ENCODE measurements at places on chromosomes 2 and 18.
A peak's percentile ranks its signal among the peaks of the same experiment; 100 is the strongest.

DNA sequence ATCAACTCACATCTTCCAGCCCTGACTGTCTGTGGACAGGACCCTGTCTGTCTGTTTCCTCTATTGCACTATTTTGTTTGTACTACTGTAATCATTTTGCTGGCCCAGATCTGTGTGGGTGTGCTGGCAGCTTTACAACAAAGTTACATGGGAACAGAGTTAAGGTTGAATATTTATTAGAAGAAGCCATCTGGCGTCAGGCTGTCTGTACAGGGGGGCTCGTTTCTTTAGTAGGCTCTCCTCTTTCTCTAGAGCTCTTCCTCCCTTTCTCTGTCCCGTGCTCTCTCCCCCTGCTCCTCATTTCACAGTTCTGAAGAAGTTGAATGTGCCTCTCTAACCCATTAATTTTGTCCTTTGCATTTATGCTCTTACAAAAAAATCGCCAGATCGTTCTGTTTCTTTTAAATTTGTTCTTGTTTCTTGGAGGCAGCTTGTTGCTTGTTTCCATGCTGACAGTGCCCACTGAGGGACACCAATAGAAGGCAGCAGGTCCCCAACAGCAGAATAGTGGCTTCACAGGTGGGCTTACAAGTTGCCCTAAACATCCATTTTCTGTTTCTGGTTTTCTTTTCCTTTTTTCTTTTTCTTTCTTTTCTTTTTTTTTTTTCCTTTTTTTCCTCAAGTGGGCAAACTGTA is 315.2 kb upstream of the ZEB2 start:
- peak; percentile 63 for DNase-seq

- peak; percentile 80 for DNase-seq
Observed at GRCh38 chr2:238728330-238729260, 119.3 kb upstream of the TWIST2 start.

DNA sequence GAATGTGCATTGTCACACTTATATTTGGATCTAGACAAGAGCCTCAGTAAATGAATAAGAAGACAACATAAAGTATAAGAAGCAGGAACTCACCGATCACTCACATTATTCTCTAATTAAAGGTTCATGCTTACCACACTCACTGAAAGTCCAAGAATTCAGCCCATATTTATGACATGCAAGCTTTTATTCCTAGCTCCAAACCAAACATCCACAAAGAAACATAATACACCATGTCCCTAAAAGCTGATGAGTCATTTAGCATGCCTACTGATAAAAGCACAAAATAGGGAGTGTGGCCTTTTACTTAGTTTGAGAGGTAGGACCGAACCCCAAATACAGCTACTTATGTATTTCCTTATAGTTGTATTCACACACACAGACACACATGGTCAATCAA is 1094.6 kb upstream of the CDH2 start:
- no peak for DNase-seq

DNA sequence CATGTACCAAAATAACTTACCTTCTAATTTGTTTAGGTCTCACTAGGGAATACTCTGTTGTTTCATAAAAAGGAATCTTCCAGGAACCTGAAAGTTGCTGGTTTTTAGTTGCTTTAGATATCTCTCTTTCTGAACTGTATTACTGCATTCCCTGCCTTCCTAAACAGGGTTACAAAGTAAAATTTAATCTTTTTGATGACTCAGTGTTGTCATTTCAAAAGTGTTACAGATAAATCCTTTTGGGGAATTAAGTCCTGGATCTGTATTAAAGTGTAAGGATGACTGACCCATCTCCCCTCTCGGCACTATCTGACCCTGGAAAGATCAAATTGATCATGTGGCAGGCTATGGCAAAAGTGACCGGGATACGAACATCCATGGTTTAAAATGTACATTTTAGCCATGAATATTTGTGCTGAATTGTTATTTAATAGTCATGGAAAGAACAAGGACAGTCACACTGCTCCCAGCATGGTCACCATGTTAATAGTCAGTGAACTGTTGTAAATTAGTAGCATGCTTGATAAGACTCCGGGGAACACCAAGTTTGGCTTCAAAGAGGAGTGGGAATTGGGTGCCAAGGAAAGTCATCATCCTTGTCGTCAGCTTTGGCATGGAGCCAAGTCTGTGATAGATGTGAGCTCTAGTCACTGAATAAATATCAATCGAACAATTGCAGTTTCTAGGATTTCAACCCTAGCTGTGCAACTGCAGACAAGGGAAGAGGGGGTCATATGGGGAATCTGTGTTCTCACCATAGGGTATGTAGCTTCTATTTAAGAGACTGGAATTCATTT is 4.2 kb downstream of the PLEKHA3 start:
- DNase-seq: no peak

DNA sequence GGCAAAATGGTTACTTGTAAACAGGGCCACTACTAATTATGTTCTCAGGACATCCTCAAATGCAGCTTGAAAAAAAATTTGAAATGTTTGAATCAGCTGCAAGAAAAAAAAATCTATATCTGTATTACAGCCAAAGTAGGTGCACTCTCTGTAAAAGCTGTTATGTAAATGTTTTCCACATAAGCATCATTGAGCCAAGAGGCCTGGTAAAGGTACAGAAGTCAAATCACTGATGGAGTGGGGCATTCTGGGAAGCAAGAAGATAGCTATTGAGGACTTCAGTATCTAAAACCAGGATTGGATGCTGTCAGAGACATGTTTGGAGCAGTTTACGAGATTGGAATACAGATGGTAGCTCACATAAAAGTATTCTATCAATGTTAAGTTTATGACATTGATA is 80.3 kb downstream of the MAPRE2 start:
- no peak for DNase-seq

DNA sequence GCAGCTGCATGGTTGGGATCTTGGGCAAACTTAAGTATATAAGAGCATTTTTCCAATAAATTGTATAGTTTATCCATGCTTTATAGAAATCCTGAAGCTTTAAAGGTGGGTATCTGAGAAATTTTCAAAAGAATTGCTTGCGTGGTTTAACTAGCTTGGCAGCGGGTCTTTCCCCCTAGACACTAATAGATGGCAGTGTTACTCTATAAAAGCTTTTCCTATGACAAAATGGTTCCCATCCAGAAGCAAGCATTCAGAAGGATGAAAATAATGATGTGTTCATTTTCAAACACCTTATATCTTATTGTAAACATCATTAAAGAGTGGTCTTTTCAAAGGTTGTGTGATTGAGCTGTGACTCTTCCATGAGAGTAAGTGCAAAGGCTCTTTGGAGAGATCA is 45.9 kb downstream of the KDM3A start:
- no peak for DNase-seq

GRCh38 chr2:206245265-206245672 is 29.2 kb upstream of the ZDBF2 start:
- DNase-seq: no peak
